Calu3 (cell line): ENCODE measurements at places on chromosomes 4 and X.

DNA sequence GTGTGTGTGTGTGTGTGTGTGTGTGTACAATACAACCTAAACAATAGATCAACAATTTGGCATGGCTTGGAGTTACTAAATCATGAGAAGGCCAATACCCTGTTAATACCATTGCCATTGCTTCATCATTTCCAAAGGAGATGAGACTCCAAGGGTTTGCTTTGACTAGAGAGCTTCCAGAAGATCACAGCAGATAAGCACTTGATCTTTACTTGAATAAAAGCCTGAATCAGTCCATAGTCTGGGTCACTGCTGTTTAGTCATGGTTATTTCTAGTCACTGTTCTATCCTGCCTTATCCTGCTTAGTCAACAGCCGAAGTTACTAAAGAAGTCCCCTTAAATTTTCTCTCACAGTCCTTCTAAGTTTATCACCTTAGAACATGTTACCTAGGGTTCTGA, 58.2 kb downstream of the RAB40AL start:
- no peak for DNase-seq

GRCh38 chrX:41885724-41886123, 37.6 kb downstream of the CASK start:
- no peak for DNase-seq

DNA sequence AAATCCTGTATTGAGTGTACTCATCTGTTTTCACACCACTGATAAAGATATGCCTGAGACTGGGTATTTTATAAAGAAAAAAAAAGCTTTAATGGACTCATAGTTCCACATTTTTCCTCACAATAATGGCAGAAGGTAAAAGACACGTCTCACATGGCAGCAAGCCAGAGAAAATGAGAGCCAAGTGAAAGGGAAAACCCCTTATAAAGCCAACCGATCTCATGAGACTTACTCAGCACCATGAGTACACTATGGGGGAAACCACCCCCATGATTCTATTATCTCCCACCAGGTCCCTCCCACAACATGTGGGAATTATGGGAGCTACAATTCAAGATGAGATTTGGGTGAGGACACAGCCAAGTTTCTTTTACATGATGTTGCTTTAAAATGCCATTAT, 171.9 kb downstream of the GALNTL6 start:
- DNase-seq: no peak

DNA sequence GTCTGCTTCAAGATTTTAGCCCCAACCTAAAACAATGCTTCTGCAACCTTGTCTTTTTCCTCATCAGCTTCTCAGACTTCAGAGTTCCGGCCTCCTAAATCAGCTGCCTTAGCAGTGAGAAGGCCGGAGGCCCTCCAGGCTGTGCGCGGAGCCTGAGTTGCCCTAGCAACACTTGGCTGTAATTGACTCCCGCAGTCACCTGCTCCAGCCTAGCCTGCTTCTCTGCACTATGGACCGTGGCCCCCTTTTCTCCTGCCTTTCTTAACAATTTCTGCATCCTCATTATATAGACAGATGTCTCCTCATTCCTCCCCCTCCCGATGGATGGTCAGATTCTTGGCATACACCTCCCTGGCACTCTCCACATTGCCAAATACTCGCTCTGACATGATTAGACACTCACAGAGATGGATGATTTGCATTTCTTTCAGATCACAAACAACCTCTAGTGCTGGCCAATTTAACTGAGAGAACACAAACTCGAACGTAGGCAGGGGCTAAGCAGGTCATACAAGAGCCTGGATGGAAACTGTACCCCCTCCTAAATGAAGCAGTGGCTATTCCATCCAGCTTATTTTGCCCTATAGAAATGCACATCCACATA, 9.5 kb upstream of the HUWE1 start:
- DNase-seq: no peak

GRCh38 chrX:83508526-83509253, 600 bp downstream of the POU3F4 start:
- no peak for DNase-seq

DNA sequence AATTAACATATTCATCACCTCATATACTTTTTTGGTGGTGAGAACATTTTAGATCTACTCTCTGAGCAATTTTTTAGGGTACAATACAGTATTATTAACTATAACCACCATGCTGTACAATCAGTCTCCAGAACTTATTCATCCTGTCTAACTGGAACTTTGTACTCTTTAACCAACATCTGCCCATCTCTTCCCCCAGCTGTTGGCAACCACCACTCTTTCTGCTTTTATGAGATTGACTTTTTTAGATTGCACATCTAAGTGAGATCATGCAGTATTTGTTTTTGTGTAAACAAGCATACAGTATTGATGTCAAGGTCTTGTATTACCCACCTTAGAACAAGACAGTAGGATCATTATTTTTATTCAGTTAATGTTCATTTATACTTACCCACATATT, 516.8 kb downstream of the RPA4 start:
- DNase-seq: no peak

GRCh38 chr4:137510557-137511265, 21.6 kb downstream of the PCDH18 start:
- DNase-seq: peak; percentile 3

- DNase-seq: no peak
Observed at GRCh38 chrX:30748342-30748960, 95.2 kb downstream of the GK start.
